ENCODE measurements at places on chromosomes 4 and X. TPM values are rescaled to one million over a fixed set of nuclear protein-coding genes. Genes with fewer than 3 reads are reported as not detected.

Gene PNMA3
- total RNA-seq: 0.32 TPM

Gene TLR1
- 26.4 TPM for total RNA-seq

Gene SPATA4
- not detected for total RNA-seq

Gene HAND2
- total RNA-seq: not detected
